HCT116 (cell line): ENCODE measurements at places on chromosomes 13 and 19. TPM values are rescaled to one million over a fixed set of nuclear protein-coding genes. Genes with fewer than 3 reads are reported as not detected.

DNA sequence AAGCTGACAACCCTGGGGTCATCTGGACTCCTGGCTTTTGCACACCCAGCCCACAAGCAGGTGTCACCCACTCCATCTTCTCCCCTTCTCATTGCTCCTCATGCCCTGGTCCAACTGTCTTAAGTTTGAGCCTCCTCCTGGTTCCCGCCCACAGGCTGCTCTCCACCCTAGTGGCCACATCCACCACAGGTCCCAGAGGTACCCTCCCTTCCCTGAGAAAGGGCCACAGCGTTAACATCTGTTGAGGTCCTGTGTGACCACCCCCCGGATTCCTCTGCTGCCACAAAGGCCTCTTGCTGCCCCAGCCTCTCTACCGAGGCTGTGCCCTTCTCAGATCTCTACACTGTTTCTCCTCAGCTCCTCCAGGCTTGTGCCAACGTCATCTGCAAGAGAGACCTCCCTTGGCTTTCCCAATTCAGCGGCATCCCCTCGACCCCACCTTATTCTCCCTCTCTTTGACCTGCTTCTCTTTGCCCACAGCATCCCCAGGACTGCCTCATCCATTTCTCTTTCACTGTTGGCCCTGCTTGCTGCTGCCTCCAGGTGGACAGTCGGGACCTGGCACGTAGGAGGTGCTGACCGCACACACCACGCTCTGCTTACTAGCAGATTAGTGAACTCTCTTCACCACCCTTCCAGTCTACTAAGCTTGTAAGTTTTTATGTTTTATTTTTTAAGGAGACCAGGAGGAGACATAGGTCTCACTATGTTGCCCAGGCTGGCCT lies 33.3 kb downstream of the SUGP2 start:
- peaks cover 42% of the 10 kb centered on the region for H3K36me3 ChIP-seq
- H3K27ac ChIP-seq = no peak overlapping the region
- DNase-seq = no peak
- no peaks in the 10 kb centered on the region for H3K4me1 ChIP-seq
- no peak overlapping the region for H3K4me3 ChIP-seq

- H3K36me3 ChIP-seq = no peaks in the 10 kb centered on the region
- H3K27ac ChIP-seq = no peak overlapping the region
- no peak overlapping the region for H3K4me3 ChIP-seq
- H3K4me1 ChIP-seq = peaks cover 2% of the 10 kb centered on the region
Measured at GRCh38 chr13:100423375-100423774, 165.2 kb downstream of the GGACT start.

- peaks cover 17% of the 10 kb centered on the region for H3K36me3 ChIP-seq
- no peaks in the 10 kb centered on the region for H3K27me3 ChIP-seq
- peaks cover 11% of the 10 kb centered on the region; the same call in 1 of the 2 replicates for H3K4me1 ChIP-seq
- H3K27ac ChIP-seq = no peak overlapping the region
- no peak for DNase-seq
- H3K4me3 ChIP-seq = no peak overlapping the region
Measured at GRCh38 chr13:113582841-113583631, 1.5 kb upstream of the TFDP1 start.

- no peaks in the 10 kb centered on the region for H3K4me1 ChIP-seq
- H3K27me3 ChIP-seq = no peaks in the 10 kb centered on the region
- H3K4me3 ChIP-seq = no peak overlapping the region
- no peak overlapping the region for H3K27ac ChIP-seq
- no peak for DNase-seq
Measured at GRCh38 chr19:11390933-11391680, 7.0 kb upstream of the EPOR start.

DNA sequence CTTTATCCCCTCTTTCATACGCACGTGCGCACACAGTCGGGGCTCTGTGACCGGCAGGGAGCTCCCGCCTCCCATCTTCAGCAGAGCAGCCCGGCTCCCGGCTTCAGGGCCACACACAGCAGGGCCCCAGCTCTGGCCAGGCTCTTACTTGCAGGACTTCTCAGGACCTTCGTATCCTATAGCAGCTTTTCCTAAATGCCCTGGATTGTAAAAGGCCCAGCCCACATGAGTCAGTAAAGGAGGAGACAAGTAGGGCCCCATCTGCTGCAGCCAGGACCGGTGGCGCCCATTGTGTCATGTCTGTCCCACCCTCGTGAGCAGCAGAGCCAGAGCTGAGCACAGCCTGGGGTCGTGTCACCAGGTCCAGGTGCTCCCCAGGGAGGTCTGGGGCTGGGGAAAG lies 107.6 kb upstream of the VSTM2B start:
- no peak overlapping the region for H3K27ac ChIP-seq
- no peak for DNase-seq
- H3K4me3 ChIP-seq = no peak overlapping the region
- H3K36me3 ChIP-seq = no peaks in the 10 kb centered on the region

GRCh38 chr19:29785955-29786589 lies 25.7 kb upstream of the CCNE1 start:
- H3K4me1 ChIP-seq = no peaks in the 10 kb centered on the region
- DNase-seq = peak; percentile 6
- H3K27ac ChIP-seq = no peak overlapping the region

DNA sequence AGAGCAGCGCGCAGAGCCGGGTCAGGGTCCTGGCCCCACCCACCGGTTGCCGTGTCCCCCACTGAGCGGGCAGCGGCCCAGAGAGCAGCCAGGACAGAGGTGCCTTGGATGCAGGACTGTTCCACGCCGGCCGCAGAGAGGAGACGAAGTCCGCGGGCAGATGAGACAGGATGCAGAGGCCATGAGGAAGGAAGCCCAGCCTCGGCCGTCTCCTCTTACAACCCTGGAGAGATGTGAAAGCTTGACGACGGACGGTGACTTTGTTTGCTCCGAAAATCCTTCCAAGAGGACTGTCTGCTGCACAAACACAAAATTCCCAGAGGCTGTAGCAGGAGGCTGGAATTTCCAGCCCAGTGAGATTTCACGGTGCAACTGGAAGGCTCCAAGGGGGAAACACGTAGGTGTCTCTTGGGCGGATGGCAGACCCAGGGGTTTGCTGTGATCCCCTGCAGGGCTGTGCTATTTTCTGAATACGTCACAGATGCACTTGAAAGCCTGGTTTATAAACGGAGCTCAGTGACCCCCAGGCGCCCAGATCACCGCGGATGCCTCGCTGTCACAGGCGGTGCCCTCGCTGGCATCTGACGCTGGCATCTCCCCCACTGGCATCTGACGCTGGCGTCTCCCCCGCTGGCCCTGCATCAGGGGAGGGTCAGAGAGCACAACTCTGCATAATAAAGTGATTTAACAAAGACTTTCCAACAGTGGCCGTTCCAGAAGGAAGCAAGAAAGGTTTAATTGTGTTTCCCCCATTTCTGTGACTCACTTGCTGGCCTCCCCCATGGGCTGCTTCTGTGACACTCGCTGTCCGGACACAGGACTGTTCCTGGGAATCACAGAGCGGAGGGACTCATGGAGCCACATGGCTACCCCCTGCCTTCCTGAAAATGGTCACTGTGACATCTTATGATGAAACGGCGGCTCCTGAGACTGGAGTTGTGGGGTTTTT lies 62.0 kb upstream of the C13orf46 start:
- H3K4me1 ChIP-seq = peaks cover 26% of the 10 kb centered on the region
- no peak overlapping the region for H3K4me3 ChIP-seq
- no peaks in the 10 kb centered on the region for H3K27me3 ChIP-seq
- no peak for DNase-seq

- H3K4me1 ChIP-seq = no peaks in the 10 kb centered on the region
- H3K4me3 ChIP-seq = no peak overlapping the region
Measured at GRCh38 chr19:33868788-33869412, 72.2 kb downstream of the KCTD15 start.

DNA sequence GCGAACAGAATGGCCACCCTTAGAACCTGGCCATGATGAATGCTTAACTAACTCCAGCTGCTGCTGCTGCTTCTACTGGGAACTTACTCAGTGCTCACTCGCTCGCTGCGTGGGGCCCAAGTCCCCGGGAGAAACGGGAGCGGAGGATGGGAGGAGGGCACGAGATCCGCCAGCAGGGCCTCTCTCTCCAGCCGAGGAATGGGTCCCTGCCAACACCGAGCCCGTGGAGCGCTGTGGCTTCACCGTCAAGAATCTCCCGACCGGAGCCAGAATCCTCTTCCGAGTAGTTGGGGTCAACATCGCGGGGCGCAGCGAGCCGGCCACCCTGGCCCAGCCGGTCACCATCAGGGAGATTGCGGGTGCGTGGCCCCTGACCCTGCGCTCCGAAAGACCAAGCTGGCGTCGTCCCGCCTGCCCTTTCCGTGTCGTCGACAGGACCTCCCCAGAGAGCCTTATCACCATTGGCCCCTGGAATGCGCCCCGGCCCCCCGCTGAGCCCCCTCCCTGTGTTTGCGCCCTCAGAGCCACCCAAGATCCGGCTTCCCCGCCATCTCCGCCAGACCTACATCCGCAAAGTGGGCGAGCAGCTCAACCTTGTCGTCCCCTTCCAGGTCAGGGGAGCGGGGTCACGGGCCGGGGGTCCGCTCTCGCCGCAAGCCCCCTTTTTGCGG lies 17.8 kb upstream of the EMC10 start:
- no peaks in the 10 kb centered on the region for H3K27me3 ChIP-seq
- H3K4me1 ChIP-seq = peaks cover 7% of the 10 kb centered on the region
- H3K27ac ChIP-seq = no peak overlapping the region
- no peak overlapping the region for H3K4me3 ChIP-seq
- H3K36me3 ChIP-seq = no peaks in the 10 kb centered on the region
- DNase-seq = no peak

DNA sequence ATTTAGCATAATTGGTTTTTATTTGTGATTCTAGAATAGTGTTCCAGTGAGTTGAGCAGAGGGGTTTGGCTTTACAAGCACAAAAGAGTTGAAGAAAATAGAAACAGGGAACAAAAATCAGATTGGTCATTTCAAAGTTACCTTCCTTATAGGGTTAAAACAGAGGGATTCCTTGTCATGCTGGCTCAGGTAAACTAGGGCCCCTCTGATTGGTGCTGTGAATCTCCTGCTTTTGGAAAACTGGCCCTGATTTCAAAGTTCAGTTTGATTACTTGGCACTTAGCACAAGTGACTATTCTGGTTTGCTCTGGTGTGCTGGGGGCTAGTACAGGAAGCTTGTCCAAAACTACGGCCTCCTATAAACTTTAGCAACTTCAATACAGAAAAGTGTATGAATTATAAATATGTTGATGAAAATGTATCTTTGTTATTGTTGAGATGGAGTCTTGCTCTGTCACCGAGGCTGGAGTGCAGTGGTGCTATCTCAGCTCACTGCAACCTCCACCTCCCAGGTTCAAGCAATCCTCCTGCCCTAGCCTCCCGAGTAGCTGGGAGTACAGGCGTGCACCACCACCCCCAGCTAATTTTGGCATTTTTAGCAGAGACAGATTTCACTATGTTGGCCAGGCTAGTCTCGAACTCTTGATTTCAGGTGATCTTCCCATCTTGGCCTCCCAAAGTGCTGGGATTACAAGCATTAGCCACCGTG lies 1.9 kb upstream of the MRPS31 start:
- no peaks in the 10 kb centered on the region for H3K27me3 ChIP-seq
- no peak for DNase-seq
- H3K4me3 ChIP-seq = no peak overlapping the region
- no peak overlapping the region for H3K27ac ChIP-seq
- H3K4me1 ChIP-seq = peaks cover 7% of the 10 kb centered on the region; the same call in 1 of the 2 replicates

- peaks cover 9% of the 10 kb centered on the region for H3K4me1 ChIP-seq
- no peak for DNase-seq
Measured at GRCh38 chr19:11421371-11422098, 2.4 kb upstream of the RGL3 start.

DNA sequence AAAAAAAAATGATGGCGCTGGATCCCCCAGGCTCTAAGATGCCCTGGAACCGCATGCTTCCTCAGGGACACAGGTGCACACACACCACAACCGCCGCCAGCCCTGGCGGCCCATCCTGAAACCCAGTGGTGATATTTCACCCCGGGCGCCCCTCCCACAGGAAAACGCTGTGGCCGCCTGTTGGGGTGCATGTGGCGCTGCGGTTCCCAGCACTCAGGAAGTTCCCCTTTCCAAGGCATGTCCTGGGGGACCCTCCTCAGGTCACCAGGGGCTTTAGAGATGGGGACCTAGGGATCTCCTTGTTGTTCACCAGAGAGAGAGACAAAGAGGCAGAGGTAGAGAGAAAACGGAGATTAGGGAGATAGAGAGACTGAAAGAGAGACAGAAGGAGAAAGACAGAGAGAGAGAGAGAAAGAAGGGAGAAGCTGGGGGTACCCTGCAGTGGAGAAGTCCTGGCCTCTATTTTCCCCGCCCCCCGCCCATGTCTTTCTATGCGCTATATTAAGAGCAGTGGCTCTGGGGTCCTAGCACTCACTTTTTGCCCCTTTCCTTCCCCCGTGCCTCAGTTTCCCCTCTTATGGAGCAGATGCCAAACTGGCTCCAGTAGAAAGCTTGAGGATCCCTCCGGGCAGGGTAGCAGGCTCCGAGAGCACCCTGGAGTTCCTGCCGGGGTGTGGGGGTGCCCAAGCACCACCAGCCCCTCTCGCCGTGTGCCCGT lies 2.3 kb downstream of the ADGRE2 start:
- peak overlapping the region; percentile 58 for H3K27ac ChIP-seq
- H3K27me3 ChIP-seq = no peaks in the 10 kb centered on the region
- H3K36me3 ChIP-seq = peaks cover 7% of the 10 kb centered on the region; the same call in 1 of the 2 replicates
- no peak for DNase-seq
- peaks cover 8% of the 10 kb centered on the region for H3K4me1 ChIP-seq

GRCh38 chr13:23146006-23146405 lies 34.8 kb upstream of the SGCG start:
- H3K27ac ChIP-seq = no peak overlapping the region
- DNase-seq = no peak
- no peaks in the 10 kb centered on the region for H3K27me3 ChIP-seq

Gene GJB6
- not detected for total RNA-seq

Gene ZNF221
- total RNA-seq = 2.5 TPM
